Head of caudate nucleus (tissue), 42 donors: ENCODE measurements at places on chromosomes 5 and 9.

GRCh38 chr5:135565725-135566421 lies 12.9 kb downstream of the CXCL14 start:
- peak; percentile 78 for DNase-seq

- no peak for DNase-seq
Measured at GRCh38 chr5:52705720-52706119, 82.0 kb upstream of the ITGA1 start.

- DNase-seq, result no peak
Measured at GRCh38 chr9:127313042-127313560, 48.5 kb downstream of the GARNL3 start.

DNA sequence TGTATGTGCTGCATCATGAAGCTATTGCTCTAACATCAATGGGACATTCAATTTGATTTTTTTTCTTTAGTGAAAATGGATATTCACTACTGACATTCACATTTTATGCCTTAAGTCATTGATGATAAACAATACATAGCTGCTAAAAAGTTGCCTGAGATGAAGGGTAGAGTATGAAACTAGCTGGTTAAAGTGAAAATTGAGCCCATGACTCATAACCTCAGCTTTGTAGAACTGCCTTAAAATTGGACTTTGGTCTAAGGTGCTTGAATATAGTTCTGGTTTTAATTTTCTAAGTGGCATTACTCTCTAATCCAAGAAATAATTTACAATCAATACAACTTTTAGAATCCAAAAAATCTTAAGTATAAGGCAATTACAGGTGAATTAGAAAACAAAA lies 740.4 kb upstream of the RIOK2 start:
- no peak for DNase-seq

DNA sequence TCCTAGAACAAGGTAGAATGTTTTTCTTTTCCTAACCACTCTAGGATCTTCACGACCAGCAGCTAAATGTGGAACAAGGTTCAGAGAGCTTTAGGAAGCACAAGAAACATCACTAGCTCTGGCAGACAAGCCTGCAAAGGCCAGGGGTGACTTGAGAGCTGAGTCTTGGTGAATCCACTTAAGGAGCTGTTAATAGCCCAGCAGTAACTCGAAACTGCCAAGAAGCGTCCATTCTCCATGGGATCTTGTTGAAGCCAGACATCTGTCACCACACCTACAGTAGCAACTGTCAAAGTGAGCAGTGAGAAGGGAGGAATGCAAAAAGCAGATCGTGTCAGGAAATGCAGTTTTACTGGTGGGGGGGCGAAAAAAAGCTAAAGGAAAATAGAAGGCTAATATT lies 87.2 kb downstream of the ATPSCKMT start:
- no peak for DNase-seq

- DNase-seq, result no peak
Measured at GRCh38 chr9:3012842-3013241, 168.9 kb upstream of the PUM3 start.

GRCh38 chr9:131037335-131038255 lies 28.6 kb downstream of the LAMC3 start:
- no peak for DNase-seq

- DNase-seq, result peak; percentile 64
Measured at GRCh38 chr5:37836592-37837413, 3.0 kb downstream of the GDNF start.

DNA sequence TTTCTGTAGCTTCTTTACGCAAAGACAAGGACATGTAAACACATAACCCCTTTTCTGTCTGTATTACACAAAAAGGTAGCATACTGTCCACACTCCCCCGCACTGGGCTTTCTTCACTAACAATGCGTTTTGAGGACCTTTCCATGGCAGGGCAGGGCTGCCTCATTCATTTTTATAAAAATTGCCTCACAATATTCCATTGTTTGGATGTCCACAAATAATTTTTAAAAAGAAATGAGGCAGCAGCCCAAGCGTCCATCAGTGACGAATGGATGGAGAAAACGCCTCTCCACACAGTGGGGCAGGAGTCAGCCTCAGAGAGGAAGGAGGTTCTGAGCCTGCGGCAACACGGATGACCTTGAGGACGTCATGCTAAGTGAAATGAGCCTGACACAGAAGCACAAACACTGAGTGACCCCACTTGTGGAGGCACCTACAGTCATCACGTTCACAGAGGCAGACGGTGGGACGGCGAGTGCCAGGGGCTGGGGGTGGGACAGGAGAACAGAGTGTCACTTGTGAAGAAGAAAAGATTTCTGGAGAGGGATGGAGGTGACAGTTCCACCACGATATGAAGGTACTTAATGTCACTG lies 67.8 kb downstream of the RASGEF1C start:
- DNase-seq, result no peak

- no peak for DNase-seq
Measured at GRCh38 chr9:99385215-99385614, 163.1 kb downstream of the SEC61B start.

DNA sequence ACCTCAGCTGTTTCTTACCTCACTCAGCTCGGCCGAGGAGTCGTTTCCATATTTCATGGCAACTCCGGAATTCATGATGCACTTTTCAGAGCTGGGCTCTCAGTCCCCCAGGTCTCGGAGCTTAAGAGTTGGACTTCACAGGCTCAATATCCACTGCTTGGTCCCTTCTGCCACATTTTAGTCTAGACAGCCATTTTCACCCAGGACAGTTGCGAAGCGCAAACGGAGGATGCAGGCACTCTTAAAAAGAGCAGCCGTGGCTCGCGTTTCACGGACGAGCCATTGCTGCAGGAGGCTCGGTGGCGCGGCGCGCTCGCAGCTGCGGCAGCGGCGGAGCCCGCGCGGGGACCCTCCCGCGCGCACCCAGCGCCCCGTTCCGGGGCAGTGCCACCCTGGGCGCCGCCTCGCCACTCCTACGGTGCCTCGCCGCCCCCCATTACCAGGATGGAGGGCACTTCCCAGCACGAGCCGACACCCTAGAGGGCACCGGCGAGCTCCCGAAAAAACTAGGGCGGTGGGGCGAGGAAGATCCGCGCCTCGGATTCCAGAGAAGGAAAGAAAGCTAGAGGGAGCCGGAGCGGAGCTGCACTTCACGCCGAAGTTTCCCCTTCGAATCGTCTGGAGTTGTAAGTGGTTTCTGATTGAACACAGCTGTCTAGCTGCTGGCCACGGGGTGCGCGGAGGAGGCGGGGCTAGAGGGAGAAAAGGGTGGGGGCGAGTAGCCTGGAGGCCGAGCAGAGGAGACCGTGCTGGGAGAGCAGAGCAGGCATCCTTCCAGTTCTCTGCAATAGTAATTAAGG lies 140.3 kb downstream of the TSSK1B start:
- DNase-seq, result peak; percentile 69

DNA sequence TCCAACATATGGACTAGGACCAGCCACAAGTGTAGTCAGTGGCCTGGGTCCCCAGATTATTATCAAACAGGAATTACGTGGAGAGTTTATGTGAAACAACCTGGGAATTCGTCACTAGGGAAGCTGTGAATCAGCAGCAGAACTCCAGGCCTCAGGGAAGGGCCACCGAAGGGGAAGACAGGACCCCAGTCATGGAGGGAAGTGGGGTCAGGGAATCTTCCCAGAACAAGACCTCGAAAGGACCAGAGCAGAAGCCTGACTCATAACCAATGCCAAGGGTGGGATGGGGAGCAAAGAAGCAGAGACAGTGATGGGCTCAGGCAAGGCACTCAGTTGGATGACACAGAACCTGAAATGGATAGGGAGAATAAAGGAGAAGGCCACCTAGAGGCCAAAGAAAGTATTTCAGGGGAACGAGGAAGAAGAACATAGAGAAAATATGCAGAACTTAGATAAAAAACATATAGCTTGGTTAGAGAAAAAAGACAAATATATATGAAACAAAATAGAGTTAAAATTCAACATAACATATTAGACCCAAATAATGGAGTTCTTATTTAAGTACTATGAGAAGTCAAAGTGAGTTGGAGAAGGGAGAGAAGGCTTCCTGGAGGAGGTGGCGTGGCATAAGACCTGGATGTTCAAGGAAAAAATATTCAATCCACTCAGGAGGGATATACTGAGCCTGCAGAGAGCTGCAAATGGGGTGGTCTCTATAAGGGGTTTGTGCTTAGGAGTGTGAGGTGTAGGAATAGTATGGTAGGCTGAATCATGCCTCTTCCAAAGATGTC lies 66.7 kb upstream of the CAST start:
- no peak for DNase-seq

DNA sequence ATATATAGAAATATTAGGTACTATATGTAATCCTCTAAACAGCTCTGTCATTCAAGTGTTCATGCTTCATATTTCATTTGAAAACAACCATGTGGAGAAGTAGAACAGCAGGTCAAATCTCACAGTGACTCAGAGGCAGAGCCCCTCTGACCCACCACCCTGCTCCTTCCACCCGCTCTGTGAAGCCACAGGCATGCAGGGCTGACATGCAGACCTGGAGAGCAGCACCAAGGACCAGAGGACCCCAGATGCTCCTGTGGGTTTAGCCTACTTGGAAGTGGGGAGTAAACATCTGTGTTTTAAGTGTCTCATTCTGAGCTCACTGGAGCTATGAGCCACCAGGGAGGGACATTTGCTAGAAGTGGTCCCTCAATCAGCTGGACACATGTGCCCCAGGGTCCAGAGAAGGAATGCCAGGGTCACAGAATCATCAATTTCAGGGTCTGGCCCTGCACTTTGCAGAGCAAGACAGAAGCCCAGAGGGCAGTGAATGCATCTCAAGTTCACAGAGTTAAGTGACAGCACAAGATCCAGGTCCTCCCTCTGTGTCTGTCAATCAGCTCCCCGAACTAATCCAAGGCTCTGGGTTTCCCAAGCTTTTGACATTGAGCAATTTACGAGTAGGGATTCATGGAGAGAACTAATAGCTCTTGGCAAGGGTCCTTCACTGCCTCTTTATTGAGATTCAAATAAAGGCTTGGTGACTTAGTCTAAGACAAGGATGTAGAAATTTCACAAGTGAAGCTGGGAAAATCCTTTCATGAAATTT lies 441.1 kb downstream of the SEMA5A start:
- no peak for DNase-seq

- DNase-seq, result no peak
Measured at GRCh38 chr9:87885484-87886189, 3.0 kb downstream of the SPATA31E1 start.

GRCh38 chr5:171714851-171715250 lies 70.8 kb upstream of the SMIM23 start:
- no peak for DNase-seq

GRCh38 chr9:93681269-93682154 lies 105.1 kb downstream of the PHF2 start:
- DNase-seq, result no peak

DNA sequence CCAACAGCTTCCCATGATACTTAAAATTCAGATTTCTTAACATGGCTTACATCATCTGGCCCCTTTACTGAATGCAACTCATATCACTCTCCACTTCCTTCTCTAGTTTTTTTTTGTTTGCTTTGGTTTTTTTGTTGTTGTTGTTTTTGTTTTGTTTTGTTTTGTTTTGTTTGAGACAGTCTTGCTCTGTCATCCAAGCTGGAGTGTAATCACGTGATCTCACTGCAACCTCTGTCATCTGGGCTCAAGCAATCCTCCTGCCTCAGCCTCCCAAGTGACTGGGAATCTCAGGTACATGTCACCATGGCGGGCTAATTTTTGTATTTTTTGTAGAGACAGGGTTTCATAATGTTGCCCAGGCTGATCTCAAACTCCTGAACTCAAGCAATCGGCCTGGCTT lies 41.4 kb downstream of the CPLANE1 start:
- DNase-seq, result no peak

- no peak for DNase-seq
Measured at GRCh38 chr5:131379723-131380122, 115.9 kb downstream of the CDC42SE2 start.

DNA sequence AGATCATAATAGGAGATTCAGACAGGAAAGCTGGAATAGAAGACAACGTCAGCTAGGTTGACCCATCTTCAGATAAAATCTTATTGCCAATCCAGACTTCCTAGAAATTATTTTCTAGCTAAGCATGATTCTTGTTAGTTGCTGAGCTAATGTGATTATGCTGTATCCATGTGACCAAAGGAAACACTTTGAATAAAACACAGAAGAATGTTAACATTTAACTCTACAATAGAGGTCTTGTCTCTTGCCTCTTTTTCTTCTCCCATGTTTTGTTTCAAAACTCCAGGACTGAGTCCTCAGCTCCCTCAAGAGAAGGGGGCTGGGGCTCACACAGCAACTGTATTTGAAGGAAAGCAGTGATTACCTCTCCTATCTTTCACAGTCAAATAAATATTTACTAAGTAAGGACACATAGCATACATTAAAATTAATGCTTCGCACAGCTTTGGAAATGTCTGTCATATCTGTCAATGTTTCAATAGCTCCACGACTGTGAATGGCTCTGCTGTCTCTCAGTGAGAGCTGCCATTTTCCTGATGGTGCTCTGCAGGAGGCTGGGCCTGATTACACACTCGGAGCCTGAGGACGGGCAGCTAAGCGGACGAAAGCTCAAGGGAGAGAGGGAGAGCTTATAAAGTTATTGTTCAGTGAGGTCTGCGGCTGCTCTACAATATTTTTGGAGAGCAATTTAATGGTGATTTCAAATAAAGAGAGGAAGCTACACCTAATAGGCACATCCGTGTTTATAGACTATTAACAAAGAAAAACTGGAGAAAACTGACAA lies 64.8 kb upstream of the ZNF462 start:
- no peak for DNase-seq

- DNase-seq, result peak; percentile 42
Measured at GRCh38 chr9:97954550-97954989, 16.6 kb upstream of the HEMGN start.

DNA sequence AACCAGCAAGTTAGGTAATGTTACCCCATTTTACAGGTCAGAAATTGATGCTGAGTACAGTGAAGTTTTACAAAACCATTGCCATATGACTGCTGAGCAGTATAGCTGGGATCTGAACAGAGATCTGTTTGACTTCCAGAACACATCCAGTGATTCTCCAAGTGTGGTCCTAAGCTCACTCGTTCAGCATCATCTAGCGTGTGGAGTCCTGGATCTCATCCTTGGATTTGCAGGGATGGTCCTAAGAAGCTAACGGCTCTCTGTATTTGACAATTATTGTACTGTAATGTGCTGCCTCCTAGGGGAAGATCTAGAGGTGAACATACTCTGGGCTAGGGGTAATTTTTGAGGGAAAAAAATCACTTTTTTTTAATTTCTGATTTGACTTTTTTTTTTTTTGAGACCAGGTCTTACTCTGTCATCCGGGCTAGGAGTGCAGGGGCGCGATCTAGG lies 1.4 kb downstream of the SLC26A2 start:
- DNase-seq, result no peak

- no peak for DNase-seq
Measured at GRCh38 chr9:102000956-102001355, 262.5 kb upstream of the GRIN3A start.

DNA sequence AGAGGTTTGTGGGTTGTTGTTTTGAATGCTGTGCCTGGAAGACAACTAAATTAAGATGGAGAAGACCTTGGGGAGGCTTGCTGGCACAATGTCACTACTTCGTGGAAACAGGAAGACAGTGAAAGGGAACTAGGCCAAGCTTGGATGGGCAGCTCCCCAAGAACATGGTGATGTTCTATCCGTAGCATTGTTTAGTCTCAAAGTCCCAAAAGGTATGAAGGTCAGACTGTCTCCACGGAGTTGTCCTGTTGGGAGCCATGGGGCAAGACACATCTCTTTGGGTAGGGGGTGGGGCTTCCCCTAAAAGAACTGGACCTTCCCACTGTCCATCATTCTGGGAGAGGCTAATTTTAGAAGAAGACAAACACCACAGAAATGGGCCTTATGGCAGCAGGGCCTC lies 140.5 kb downstream of the ENTREP1 start:
- no peak for DNase-seq
